ENCODE measurements at places on chromosomes 3 and 15. TPM values are rescaled to one million over a fixed set of nuclear protein-coding genes. Genes with fewer than 3 reads are reported as not detected.

DNA sequence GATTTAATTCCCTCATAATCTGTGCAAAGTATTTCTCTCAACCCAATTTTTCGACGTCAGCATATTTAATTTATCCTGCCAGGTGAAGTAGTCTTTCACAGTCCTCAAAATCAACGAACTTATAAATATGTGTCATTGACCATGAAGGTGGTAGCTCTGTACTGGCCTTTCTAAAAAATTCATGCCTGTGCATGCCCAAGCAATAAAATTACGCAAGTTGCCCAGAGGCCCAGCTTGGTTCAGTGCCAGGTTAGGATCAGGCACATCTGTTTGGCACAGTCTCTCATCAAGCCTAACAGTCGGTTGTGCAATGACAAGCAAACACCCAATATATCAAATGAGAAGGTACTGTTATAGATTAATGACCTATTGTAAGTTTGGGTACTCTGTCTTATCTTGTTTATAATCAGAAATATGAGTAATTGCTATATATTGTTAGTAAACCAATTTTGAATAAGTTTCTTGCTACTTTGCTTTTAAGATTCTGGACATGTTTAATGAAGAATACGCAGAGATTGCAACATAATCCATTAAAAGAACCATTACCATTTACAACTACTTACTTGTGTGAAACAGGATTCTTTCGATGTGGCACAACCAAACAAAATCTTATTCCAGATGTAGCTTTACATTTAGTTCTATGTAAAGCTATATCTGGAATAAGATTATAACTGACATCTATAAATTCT is 159.0 kb upstream of the IL12A start:
- no peak for DNase-seq

DNA sequence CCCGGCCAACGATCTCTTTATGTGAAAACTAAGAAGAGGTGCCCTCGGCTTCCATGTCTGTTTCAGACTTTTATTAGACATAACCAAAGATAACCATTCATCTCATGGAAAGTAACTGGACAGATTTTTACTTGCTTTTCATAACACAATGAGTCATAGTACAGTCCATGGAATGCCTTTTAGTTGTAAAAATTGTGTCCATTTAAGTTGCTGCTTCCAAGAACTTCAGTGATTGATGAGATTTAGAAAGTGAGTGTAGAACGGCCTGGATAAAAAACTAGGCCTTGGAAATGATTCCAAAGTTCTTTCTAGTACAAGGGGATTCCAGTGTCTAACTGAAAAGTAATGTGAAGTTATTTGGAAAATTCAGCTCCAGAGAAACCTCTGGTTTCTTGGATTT is 10.8 kb downstream of the EIF2AK4 start:
- no peak for DNase-seq

DNA sequence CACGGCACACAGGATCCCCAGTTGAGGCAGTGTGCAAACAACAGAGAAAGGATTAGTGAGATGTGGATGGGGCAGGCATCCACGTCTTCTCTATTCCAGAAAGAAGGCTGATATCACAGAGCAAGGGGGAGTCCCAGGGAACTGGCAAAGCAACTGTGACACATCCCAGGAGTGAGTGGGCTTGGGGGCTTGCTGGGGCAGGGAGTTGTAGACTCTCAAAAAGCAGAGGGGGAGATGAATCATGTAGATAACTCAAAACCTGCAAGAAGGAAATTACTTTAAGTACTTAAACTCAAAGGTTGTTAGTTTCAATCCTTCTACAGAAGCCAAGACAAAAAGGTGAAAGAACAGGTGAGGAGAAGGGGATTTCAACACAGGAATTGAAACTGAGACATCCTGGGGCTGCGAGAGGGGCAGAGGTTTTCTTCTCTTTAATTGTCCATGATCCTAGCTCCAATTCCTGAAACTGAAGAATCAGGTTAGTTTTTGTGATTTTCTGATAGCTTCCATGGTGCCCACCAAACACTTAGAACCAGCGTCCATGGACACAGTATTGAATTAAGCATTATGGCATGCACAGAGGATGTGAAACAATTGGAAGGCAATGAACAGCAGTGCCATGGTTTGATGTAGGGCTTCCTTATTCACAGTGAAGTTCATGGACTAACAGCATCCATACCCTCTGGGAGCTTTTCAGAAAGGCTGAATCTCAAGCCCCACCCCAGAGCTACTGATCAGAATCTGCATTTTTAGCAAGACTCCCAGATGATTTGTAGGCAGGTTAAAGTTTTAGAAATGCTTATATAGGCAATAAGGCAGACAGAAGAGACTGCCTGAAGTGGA is 52.0 kb downstream of the CCR3 start:
- DNase-seq = no peak

Gene PAK6
- 1.8 TPM for total RNA-seq

Measured in G401 (cell line).